ENCODE measurements at places on chromosomes 1 and 21.
A peak's percentile ranks its signal among the peaks of the same experiment; 100 is the strongest.

DNA sequence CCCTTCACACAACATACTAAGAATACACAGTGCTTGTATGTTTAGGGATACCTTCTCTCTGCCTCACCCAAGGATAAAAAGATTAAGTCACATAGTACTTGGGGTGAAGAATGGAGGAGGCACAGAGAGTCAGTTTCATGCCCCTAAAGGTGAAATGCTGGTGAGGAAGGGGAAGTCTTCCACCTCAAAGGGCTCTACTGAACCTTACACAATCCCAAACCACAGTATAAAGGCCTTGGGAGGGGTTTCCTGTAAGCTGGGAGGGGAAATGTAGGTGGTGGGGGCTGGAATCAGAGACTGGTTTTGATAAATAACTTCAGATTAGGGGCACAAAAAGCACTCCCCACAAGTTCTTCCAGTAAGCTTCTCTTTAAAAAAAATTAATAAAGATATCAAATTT, 3.5 kb downstream of the MINDY1 start:
- DNase-seq = no peak

DNA sequence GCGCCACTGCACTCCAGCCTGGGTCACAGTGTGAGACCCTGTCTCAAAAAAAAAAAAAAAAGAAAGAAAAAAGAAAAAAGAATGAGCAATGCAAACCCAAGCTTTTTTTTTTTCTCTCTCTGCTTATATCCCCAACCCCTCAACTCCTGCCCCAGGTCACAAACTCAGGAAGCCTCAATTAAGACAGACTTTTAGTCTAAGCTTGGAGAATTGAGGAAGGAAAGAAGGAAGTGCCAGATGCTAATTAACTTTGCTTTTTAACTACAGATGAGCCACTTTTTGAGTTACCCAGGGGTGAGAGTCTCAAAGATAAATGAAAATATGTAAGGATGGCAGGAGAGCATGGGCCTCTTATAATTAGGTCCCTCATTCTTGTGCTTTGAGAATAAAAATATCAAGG, 33.3 kb downstream of the PIK3CD start:
- no peak for DNase-seq

- DNase-seq = no peak
These were observed 16.2 kb downstream of the MIER1 start for GRCh38 chr1:66940981-66941380.

- DNase-seq = no peak
These were observed 19.7 kb downstream of the MTARC1 start for GRCh38 chr1:220806408-220806807.

- no peak for DNase-seq
These were observed 179.4 kb downstream of the SLC45A1 start for GRCh38 chr1:8497210-8497819.

DNA sequence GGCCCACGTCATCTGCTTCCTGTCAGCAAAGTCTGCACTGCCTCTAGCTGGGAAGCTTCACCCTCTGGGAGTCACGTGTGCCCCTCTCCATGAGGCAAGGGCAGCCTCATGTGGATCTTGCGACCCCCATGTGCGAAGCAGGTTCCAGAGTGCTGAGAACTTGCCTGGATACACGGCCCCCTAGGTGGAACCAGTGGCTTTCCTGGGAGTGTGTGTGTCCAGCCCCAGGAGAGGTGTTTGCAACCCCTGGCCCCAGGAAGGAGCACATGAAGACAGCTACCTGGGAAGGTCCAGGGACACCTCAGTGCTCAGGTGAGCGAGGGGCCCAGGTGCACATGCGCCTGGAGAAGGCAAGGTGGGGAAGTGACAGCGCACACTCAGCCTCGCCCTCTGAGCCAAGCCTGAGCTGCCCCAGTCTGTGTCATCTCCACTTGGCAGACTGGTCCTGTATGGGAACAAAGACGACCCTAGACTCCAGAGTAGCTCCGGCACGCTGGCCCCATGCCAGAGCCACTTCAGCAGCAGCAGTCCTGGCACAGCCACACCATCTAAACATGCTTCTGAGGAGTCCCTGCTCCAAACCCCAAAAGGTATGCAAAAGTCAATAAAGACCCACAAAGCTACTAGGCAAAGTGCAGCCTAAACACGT, 8.9 kb downstream of the LSS start:
- DNase-seq = no peak

- no peak for DNase-seq
These were observed 714.1 kb upstream of the ADAMTS5 start for GRCh38 chr21:27681038-27681437.

DNA sequence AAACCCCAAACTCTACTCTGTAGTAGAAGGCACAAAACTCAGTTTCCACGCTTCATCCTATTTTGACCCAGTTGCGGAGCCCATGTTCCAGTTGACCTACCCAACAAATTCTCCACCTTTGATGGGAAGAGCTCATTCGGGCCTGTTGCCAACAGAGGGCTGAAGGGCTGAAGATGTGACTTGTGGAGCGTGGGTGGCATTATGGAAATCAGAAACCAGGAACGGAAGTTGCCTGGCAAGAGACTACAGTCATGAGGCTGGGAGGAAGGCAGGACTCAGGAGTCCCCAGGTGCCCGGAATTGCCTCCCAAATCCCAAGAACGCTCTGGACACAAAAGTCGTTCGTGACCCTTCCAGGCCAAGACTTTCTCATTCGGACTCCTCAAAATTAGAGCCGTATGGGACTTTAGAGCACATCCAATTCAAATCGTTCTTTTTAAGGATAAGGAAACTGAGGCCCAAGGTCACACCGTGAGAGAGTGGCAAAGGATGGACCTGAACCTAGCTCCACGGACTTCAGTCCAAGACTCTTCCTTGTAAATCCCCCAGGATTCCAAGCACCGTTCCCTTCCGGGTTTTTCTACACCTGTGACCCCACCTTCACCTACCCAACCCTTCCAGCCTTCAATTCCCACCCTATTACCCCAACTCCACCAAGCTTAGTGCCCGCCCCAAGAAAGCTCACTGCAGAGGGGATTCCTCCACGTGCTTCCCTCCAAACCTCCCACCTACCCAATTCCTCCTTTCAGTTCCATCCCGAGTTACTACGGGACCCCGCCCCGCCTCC, 739 bp downstream of the SMG5 start:
- DNase-seq = peak; percentile 8

- no peak for DNase-seq
These were observed 42.4 kb downstream of the S100B start for GRCh38 chr21:46562472-46562871.

All from eye (tissue), 1 donor.